ENCODE measurements at places on chromosomes 2 and 18. TPM values are rescaled to one million over a fixed set of nuclear protein-coding genes. Genes with fewer than 3 reads are reported as not detected.

- peak; percentile 21 for DNase-seq
Observed at GRCh38 chr2:70948337-70949003, 12.8 kb downstream of the ATP6V1B1 start.

GRCh38 chr2:111029181-111029927 is 91.4 kb upstream of the BCL2L11 start:
- no peak for DNase-seq

- DNase-seq: no peak
Observed at GRCh38 chr2:36387258-36387916, 31.8 kb downstream of the CRIM1 start.

DNA sequence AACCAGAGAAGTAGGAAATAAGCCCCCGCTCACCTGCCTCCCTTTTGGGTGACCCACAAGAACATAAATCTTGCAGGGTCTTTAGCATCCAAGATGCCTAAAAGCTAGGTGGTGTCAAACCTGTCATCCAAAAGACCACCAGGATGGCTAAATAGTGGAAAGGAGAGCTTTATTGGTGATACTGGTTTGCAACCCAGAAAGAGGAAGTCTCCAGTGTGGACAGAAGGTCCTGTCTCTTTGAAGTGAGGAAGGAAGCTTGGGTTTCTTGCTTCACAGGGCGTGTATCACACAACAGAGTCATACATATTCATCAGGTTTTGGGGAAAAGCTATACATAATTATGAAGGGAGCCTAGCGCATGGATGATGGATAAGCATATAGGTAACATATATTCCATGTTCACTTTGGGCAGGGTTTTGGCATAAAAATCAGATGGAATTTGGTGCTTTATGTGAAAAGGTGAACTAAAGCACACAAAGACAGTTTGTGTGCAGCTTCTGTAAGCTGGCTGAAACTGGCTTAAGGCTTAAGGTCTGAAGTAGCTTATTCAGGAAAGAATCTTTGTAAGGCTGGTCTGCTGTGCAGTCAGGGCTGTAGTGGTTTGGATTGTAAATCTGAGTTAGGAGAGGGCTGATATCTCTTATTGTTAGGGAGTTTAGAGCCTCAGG is 102.2 kb upstream of the MSH2 start:
- DNase-seq: no peak

DNA sequence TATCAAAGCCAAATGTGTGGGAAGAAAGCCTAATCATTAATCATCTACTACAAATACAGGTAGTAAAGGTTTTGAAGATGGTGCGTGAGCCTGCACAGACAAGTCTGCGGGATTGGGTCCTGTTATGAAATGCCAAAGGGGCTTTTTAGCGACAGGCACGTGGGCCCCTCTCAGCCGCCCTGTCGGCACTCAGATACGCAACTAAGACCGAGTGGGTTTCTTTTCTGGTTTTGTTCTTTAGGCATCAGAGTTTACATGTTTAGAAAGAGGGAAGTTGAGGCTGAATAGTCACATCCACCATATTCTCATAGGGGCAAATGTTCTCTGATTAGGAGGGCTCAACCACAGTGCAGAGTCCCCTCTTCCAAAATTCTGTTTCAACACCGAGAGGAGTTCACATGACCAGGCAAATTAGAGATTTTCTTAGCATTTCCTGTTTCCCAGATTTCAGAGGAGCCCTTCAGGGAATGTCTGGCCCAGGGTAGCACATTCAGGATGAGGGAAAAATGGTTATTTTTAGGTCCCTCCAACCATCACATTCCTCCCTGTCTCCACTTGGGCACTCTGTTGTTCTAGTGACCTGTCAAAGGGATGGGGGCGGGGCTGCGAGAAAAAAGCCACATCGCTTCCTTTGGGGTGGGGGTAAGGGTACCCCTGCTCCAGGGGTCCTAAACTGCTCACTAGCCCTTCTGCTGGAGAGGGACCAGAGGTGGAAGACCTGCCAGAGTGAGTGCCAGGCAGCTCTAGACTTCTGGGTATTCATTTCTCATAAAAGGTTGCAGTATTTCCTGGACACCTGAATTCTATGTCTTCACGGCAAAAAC is 159.2 kb downstream of the BCL2 start:
- DNase-seq: no peak

DNA sequence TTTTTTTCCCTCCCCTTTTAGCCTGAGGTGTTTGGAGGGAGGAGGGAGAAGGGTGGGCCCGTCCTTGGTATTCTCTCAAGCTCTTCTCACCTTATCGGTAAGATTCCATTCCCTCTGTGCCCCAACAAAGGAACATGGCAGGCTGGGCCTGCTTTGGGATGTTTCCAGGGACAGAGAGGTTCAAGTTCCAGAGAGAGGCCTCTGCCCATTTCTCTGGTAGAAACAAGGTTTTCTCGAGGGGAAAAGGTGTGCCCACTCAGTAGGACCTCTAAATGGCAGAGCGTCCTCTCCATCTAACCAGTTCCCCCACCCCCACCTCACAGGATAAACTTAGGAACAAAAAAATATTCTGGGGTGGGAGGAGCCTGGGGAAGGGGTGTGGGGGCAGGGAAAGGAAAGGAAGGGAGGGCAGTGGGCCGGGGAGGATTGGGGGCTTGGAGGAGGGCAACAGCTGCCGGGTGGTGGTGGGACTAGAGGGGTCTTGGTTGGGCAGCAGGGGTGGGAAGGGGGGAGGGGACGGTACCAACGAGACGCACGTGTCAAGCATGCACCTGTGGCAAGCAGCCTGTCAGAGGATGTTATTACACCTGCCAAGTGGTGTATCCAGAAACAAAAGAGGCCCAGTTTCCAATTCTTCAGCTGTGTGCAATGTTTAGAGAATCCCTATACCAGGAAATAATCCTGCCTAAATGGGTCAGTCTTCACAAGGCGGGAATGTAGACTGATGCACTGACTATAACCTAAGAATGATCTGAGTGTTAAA is 2.1 kb downstream of the PCBP1 start:
- no peak for DNase-seq

GRCh38 chr18:35688757-35689156 is 107.2 kb downstream of the GALNT1 start:
- DNase-seq: no peak

- DNase-seq: no peak
Observed at GRCh38 chr2:11404376-11405073, 60.1 kb upstream of the ROCK2 start.

DNA sequence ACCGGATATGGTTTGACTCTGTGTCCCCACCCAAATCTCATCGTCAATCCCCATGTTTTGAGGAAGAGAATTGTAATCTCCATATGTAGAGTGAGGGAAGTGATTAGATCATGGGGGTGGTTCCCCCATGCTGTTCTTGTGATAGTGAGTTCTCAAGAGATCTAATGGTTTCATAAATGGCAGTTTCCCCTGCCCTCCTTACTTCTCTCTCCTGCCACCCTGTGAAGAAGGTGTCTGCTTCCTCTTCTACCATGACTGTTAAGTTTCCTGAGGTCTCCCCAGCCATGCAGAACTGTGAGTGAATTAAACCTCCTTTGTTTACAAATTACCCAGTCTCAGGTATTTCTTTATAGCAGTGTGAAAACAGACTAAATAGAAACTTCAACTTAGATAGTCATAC is 69.5 kb downstream of the SESTD1 start:
- no peak for DNase-seq

DNA sequence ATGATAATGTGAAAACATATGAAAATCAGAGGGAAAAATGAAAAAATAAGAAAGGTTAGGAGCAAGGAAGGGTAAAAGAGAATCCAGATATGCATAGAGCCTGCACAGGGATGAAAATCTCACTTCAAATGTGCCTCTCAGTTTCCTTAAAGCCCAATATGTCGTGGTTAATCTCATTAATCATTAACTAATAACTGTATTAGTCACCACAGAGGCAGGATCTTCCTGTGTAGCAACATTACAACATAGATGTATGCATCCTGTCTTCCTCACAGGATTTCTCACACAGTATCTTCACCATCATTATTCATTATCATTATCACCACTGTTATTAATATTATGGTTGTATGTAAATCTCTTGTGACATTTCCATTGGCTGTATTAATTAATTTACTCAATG is 361.2 kb upstream of the SOX11 start:
- no peak for DNase-seq

DNA sequence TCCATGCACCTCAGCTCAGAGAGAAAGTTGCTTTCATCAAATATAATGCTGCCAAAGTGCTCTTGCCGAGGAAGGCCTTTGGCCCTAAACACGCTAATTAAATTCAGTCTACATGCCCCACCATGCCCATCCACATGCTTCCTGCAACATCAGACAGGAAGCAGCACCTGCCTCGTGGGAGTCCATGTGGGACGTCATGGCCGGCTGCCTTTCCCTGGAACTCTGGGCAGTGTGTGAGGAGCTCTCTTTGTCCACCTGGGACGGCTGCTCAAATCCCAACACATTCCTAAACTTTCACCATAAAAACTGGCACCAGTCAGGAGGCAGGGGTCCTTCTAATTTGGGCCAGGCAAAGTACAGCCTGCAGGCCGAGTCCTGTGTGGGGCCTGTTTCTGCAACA is 23.1 kb downstream of the FAM178B start:
- DNase-seq: no peak

DNA sequence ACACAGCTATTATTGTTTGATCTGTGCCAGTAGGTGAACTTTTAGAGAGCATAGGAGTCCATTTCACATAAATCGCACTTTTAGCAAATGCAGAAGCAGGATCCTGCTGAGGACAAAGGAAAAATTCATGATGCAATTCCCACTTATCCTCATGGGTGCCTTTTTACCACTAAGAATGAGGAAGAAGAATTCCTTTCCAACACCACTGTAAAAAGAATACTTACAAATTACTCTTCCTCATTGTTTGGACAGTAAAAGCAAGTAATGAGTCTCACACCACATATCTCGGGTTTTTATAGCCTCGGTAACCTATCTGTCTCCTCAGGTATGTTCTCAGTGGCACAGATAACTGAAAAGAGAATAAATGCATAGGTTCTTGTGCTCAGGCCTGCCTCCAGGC is 238.5 kb downstream of the MTX2 start:
- no peak for DNase-seq

DNA sequence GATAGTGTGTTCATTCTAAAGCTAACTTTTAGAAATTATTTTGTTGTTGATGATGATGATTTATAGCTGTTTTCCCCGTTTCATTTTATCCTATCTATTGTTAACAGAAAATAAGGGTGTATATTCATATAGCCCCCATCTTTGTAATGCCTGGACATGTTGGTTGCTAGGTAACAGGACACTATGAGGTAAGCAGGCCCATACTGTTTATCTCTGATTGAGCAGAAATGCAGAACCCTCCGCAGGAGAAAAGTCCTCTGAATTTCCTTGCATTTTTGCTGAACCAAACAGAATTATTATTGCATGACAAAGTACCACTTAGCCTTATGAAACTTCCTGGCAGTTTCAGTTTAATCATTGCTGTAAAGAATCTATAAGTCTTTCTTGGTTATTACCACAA is 339.4 kb downstream of the DCC start:
- no peak for DNase-seq

- no peak for DNase-seq
Observed at GRCh38 chr2:43127208-43127940, 99.0 kb downstream of the ZFP36L2 start.

DNA sequence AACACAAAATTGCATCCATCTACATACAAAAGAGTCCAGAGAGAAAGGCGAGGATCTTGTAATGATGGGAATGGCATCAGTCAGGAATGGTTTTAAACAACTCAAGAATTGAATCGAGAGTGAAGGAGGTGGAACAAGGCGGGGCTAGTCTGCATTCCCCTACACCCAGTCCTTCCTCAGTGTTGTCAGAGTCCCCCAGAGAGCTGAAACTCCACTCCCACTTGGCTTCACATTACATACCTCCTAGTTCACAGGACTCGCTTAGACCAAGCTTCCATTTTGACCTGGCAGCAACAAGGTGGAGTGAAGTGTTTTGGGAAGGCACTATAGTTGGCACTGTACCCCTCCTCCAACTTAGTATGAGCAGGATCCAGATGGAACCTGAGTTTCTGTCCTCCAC is 1273.5 kb upstream of the CRIM1 start:
- no peak for DNase-seq

GRCh38 chr18:76384861-76385680 is 110.0 kb downstream of the ZNF516 start:
- DNase-seq: no peak

- DNase-seq: no peak
Observed at GRCh38 chr2:120550893-120551446, 184.7 kb upstream of the GLI2 start.

DNA sequence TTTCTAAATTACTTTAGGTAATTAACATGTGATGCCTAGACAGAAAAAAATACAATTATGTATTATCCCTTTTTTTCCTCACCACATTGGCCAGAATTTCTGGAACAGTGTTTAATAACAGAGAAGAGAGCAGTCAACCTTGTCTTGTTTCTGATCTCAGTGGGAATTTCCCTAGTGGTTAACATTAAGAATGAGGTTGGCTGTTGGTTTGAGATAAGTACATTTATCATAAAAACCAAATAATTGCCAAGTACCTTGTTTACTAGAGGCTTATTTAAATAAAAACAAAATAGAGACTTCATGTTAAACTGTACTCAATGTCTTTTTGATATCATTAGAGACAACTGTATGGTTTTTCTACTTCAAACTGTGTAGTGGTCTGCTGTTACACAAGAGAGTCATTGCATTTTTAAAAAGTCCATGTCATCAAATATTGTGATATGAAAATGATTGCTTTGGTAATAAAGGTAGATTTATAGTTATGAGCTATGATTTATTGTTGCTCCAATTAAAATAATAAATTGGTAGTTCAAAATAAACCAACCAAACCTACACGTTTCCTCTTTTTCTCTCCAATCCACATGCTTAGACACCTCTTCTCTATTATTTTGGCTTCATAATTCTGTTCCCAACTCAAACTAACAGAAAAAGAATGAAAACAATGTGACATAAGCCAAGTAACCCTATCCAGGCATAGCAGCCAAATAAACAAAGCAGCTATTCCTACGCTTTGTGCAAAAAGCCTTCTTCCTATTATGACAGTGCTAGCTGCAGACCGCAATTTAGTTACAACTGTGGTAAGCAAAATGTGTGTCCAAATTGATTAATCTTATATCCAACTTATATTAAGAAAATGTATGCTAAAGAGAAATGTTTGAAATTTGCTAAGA is 20.9 kb upstream of the TANK start:
- DNase-seq: no peak

GRCh38 chr18:3058328-3059191 is 45.6 kb upstream of the LPIN2 start:
- no peak for DNase-seq

DNA sequence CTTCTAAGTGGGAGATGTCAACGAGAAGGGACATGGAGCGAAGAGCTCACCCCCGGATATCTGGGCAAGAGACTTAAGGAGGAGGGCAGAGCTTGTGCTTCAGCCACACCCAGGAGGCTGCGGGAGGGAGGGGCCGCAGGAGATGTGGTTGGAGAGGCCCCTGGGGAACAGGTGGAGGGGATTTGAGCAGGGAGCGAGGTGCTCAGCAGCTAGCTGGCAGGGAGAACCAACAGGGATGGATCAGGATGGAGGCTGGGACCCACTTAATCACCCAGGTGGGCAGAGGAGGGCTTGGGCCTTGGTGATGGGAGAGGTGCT is 78.3 kb downstream of the MBP start:
- no peak for DNase-seq

The SERPINB10 gene
- 0.21 TPM for total RNA-seq

The UGT1A1 gene
- total RNA-seq: 1.9 TPM

The SPP2 gene
- total RNA-seq: not detected

The DLGAP1 gene
- total RNA-seq: 7.5 TPM

The HOXD8 gene
- total RNA-seq: 12.3 TPM

The POTEC gene
- total RNA-seq: not detected

The FIGN gene
- 6.9 TPM for total RNA-seq

The DUSP2 gene
- 18.5 TPM for total RNA-seq

The DNAH7 gene
- total RNA-seq: 3.5 TPM
